H7 (cell line): ENCODE measurements at places on chromosomes 3 and 15.

DNA sequence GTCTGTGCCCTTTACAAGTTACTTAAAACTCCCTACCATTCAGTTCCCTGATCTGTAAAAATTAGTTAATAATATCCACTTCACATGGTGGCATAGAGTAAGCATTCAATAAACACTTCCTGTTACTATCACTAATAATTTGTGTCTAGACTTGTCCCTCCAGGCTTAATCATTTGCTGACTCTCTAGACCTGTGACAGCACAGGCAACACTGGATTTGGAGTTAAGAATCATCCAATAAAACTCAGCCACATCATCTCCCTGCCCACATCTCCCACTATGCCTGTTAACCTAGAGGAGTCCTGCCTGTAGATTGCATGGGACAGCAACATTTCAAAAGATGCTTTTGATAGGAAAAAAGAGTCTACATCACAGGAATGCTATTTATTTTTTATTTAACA is 564.6 kb downstream of the MFSD1 start:
- DNase-seq, result no peak

DNA sequence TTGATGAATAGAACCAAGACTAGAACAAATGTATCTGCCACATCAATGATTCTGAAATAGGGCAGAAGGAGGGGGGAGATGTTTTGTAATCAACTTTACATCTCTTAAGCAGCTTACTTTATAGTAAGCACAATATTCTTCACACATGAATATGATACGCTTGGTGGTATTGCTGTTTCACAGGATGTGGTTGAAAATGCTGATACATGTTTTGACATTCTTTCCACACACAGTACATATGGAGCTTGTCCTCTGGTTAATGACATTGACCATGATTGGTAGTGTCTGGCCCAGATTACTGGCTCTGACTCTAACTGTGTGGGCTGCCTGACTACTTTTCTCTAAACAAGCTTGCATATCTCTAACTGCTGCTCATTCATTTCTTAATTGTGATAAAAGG is 168.9 kb downstream of the KLHL25 start:
- DNase-seq, result no peak

- DNase-seq, result no peak
These were observed 477.4 kb upstream of the RASGRP1 start for GRCh38 chr15:39041979-39042495.

- DNase-seq, result no peak
These were observed 50.0 kb upstream of the RFX7 start for GRCh38 chr15:56293495-56294292.

GRCh38 chr3:161104561-161105551 is at the start of gene B3GALNT1:
Gene B3GALNT1 (minus strand): TSS chr3:161105349. CDS start chr3:161086754, 18,595 bp downstream.
- peak; percentile 83 for DNase-seq

DNA sequence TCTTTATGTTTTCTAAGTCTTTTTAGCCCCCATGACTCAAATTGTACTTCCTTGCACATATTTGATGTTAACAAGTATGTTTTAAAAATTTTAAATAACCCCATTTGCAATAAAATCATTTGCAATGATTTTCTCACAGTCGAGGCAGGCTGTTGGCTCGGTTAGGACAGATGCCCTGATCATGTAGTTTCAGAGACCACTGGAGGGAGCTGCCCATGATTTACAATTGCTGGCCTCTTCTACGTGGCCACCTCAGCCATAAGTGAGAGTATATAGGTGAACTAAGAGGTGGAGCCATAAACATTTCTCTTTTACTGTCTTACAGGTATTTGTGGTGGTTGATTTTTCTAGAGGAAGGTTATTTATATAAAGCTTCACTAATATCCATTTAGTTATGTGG is 1.7 kb downstream of the DTWD1 start:
- no peak for DNase-seq

DNA sequence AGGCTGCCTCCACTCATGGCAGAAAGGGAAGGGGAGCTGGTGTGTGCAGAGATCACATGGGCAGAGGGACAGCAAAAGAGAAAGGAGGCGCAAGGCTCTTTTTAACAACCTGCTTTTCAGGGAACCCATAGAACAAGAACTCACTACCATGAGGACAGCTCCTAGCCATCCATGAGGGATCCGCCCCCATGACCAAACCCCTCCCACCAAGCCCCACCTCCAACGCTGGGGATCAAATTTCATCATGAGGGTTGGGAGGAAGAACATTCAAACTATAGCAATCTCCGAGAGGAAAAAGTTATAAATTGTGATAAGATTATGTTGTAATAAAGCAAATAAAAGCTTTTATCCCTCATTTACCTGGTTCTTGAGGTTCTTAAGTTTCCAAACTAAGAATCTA is 84.7 kb upstream of the LMCD1 start:
- no peak for DNase-seq

GRCh38 chr15:83283813-83284558 is 478 bp downstream of the BNC1 start:
- peak; percentile 77 for DNase-seq

- DNase-seq, result peak; percentile 9
These were observed 985 bp downstream of the LCMT2 start for GRCh38 chr15:43329217-43329959.

GRCh38 chr3:76034649-76035048 is 249.3 kb upstream of the ZNF717 start:
- no peak for DNase-seq

DNA sequence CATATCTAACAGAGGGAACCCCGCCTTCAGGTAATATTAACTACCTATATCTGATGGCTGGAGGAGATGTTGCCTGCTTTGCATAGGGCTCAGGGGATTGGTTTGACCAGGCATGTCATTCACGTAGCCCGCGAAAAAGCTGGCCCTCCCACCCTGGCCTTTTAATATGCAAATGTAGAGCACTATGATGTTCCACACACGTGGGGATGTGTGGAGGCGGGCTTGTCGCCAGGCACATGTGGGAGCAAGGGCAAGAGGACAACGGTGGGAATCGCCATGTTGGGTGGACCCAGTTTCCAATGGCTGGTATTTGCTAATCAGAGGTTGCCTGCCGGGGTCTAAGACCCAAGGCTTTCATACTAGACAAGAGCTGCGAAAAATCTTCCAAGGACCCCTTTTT is 469.8 kb downstream of the ZPLD1 start:
- no peak for DNase-seq

GRCh38 chr3:141368062-141368924 is at the start of gene ZBTB38:
Gene ZBTB38 (plus strand): TSS chr3:141368504. CDS start chr3:141442389, 73,885 bp downstream.
- peak; percentile 81 for DNase-seq

DNA sequence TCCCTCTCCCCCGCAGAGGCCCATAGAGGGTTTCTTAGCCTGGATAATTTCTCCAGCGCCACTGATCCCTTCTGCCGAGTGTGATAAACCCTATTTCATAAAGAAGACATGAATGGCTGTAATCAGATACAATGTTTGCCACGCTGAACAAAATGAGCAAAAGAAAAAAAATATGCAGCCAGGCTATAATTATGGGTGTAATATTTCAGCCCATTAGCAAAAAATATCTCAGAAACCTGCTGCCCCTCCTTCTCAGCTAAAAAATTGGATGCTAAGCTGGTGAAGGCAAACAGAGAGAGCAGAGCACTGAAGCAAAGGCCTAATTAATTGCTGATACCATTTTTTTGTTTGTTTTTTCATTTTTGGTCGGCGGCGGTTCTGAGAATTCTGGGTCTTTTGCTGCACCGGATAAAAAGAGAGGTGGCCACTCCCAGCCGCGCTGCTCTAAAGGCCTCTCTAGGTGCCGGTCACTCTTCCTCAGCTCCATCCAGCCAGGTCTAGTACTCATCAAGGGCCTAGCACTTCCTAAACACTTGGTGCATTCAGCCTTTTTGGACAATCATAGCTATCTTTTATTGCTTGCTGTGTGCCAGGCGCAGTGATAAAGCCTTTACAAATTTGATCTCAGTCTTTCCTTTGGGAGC is 128.7 kb upstream of the TLE3 start:
- no peak for DNase-seq

DNA sequence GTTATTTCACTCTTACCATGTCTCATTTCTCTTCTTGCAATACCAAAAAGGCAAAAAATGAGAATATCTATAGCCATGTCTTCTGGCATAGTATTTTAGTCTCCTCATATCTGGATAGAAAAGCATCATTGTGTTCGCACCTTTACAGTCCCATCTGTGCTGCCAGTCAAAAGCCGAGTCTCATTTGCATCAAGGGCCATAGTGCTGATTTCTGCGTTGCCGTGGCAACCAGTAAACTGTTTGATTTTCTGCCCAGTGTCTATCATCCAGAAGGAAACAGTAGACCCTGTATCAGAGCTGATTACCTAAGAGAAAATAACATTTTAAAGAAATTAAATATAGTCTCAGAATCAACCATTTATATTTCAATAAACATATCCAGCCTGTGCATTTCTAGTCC is 86.1 kb upstream of the SERPINI2 start:
- no peak for DNase-seq

DNA sequence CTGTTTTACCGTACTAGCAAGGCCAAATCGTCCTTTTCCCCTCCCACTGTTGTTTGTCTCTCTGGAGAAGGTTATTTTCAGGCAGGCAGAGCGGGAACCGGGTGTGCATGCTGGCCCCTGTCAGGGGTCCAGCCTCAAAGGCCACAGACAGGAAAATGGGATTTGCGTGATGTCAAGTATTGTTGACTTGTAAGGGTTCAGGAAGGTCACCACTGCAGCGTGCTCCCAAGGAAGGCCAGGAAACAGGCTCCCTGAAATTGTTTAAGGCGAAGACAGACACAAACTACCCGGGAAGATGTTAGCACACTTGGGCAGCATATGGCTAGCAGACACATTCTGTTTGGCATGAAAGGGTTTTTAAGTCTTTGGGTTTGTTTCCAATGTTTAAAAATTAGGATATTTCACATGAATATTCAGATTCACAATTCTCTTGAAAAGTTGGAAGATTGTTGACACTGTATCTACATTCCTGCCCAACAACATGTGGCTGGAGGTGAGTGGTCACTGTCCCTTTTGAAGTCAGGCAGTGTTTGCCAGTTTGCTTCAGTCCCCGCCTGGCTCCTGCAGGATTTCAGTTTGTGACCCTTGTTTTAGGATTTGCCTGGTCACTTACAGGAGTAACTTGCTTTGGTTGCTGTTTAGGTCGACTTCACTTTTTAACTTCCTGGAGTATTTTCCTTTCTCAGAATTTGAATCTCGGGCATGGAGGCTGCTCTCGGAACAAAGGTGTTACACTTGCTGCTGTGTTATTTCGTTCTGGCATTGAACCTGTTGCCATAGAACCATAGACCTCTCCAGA is 90.4 kb downstream of the BDH1 start:
- no peak for DNase-seq

- DNase-seq, result peak; percentile 52
These were observed 24.8 kb downstream of the SLC28A2 start for GRCh38 chr15:45276831-45277230.

DNA sequence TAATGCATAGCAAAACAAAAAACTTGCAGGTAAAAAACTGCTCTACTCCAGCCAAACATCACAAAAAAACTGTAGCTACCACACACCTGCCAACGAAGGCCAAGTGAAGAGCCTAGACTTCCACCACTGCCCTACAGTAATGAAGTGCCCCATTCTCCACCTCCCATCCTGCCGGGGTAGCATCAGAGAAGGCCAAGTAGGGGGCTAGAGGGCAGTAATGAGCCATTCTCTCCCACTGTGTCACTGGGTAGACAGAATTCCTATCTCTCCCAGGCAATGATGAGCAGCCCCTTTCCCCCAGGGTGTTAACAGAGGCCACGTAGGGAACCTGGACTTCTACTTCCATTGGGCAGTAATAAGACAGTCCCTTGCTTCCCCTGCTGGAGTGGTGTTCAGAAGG is 9.5 kb downstream of the SEC22C start:
- peak; percentile 81 for DNase-seq

DNA sequence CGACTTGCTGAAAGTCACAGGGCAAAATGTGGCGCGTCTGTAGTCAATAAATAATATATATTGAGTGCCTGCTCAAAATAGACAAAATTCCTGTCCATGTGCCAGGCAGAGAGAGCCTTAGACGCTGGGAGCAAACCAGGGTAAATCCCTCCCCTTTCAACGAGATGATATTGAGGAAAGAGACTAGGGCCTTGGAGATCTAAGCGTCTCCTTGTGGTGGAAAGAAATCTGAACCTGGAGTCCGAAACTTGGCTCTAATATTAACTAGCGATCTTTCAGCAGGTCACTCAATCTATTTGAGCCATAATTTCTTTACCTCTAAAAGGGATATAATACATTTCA is 348 bp upstream of the DPP8 start:
- DNase-seq, result no peak

DNA sequence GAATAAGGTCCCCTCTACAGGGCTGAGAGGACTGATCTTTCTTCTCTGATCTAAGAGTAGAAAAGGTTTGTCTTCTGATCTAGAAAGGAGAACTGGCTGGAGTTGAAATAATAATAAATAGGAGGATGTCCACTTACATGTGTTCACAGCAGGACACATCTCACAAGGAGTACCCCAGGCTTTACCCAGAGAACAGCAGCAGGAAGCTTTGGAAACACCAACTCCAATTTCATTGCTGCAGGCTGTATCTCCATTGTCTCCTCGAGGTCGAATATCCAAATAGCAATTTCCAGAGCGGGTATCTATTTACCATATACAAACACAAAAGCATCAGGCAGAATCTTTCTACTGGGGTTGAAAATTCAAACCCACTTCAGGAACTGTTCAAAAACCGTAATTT is 136.6 kb downstream of the DUT start:
- no peak for DNase-seq

DNA sequence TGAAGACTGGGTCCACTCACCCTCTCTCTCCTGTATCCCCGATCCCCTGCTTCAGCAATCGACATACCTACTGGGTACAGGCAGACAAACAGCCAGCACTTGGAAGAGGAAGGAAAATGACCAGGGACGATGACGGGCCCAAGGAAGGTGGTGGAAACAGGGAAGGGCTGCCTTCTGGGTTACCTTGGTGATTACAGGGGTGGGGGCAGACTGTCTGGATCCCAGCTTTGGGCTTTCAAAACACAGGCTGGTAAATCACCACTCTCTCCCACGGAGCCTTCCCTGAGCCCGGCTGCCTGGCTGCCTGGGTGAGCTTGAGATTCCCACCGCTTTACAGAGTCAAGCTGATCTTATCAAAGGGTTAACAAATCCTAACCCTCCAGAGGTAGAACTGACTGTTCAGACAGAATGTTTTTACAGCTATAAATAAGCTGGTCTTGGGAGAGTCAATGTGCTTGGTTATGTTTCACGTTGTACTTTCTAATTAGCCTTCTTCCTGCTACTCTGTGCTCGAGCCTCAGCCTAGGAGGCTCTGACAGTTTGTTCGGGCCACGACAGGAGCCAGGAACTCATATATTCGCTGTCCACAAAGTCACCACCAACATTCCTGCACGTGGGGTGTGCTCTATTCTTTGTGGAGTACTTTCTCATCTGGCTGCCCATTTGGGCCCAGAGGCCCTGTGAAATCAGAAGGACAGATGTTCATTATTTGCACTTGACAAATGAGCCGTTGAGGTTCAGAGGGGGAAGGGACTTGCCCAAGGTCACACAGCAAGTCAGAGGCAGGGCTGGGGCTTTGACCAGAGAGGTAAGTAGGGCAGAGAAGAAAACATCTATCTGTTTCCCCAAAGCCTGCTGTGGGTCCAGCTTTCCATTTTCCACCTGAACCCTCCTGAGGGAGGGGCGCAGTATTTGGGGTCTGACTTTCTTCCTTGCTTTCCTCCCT is 63.5 kb downstream of the FEM1B start:
- no peak for DNase-seq
